ENCODE measurements at places on chromosomes 2 and 18.

- no peak for DNase-seq
Observed at GRCh38 chr2:223727562-223727961, 109.8 kb downstream of the AP1S3 start.

GRCh38 chr18:10524507-10525370, 1.1 kb upstream of the NAPG start:
- DNase-seq, result no peak

DNA sequence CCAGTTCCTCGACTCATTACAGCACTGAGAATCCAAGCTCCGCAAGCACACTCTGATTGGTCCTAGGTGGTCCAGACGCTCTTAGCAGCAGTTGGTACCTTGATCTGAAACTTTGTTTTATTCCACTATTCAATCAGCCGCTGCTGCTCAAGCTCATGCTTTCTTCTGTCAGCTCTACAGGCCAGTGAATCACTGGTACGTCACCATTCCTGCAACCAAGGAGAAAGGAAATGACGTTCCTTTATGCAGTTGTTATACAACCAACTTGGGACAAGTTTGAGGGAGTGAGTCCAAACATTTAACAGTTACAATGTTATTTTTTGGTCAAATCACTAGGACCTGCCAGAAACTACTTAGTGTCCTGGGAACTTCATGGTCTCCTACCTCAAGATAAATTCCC, 398.8 kb upstream of the TMEFF2 start:
- DNase-seq, result no peak

GRCh38 chr2:121047383-121047782, 237.6 kb downstream of the TFCP2L1 start:
- DNase-seq, result no peak

DNA sequence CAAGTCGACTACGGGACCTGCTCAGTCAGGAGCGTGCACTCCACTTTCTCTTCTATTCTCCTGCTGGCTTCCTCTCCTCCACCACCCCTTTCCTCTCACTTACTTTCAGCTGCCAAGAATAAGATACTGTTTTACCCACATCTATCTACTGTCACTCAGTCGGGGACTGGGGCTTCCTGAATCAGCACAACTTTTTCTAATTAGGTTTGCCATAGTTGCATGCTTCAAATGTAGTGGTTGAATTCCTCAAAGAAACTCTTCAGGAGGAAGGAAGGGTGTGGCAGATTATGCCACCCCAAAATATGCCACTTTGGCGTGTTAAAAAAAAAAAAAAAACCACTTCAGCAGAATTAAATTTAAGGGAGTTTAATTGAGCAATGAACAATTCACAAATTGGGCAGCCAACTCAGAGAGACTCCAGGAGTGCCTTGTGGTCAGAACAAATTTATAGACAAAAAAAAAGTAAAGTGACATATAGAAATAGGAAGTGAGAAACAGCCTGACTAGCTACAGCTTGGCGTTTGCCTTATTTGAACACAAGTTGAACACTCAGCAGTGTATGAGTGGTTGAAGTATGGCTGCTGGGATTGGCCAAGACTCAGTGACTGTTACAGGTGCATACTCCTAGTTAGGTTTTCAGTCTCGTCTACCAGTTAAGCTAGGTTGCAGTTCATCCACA, 32.5 kb upstream of the RMDN2 start:
- DNase-seq, result no peak

- no peak for DNase-seq
Observed at GRCh38 chr18:42181474-42181873, 226.4 kb downstream of the PIK3C3 start.

DNA sequence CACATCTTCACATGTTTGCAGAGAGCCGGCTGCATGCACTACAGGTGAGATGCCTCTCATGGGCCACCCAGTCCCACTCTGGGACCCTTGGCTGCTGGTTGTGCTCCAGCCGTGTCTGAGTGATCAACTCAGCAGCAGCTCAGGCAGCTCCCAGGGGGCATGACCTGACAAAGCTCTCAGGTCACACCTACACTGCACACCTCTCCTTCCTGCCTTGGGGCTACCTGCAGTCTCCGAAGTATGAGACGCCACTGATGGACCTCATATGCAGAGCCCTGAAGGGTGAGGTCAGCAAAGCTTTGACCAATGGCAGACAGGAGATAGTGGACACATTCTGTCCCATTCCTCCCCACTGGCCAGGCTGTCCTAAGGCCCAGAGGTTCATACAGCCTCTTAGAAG, 51.4 kb downstream of the LBH start:
- DNase-seq, result no peak

- no peak for DNase-seq
Observed at GRCh38 chr2:192373221-192373620, 178.5 kb upstream of the TMEFF2 start.

DNA sequence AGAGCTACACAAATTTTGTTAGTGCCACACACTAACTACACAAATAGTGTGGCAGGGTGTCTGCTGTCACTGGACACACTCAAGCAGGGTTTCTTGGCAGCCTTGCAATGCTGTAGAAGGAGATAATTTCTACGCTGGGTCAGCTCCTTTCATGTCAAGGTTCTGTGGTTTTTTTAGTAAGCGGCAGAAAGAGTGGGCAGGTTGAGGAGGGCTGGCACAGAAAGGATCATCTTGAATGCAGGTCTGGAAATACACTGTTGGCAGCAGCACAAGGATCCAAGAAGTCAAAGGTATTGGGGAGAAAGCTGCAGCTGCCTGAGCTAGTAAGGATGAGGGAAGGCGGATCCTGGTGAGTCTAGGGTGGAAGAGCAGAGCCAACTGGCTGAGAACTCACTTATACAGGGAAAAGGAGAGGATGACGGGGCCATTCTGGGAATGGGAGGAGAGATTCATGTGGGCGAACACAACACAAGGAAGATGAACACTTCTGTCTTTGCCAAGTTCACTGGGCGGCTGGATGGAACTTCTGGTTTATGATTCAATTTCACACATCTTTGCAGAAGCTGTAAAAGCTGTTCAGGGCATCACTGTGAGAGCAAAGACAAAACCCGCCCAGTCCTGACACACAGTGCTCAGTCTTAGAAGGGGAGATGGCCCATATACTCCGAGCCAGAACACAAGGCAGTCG, 16.9 kb upstream of the CYRIA start:
- DNase-seq, result no peak

DNA sequence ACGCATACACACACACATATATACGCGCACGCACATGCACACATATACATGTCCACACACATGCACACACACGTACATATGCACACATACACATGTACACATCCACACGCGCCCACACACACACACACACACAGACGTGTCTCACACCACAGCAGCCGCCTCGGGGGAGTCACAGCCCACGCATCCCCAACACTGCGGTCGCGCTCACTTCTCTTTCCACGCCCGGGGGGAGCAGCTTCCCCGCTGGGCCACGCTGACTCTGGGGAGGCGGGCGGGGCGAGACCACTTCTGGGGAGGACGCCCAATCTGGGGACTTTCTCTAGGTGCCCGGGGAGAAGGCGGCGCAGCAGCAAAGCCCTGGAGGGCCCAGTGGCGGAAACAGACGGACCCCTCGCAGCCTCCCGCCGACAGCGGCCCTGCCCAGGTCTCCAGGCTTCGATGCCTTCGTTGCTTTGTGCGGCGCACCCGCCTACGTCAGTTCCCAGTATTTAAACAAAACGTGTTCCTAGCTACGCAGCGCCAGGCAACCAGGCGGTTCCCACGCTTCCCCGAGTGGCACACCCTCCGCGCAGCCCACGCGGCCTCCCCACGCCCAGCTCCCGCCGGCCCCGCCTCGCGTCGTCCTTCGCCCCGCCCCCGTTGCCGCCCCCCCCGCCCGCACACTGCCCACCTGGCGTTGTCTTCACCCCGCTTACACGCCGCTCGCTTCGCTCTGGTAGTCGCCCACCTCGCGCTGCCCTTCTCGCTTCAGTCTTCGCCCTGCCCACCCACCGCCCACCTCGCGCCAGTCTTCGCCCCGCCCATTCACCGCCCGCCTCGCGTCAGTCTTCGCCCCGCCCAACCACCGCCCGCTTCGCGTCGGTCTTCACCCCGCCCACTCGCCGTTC, 810 bp upstream of the RBFA start:
- DNase-seq, result peak; percentile 45

DNA sequence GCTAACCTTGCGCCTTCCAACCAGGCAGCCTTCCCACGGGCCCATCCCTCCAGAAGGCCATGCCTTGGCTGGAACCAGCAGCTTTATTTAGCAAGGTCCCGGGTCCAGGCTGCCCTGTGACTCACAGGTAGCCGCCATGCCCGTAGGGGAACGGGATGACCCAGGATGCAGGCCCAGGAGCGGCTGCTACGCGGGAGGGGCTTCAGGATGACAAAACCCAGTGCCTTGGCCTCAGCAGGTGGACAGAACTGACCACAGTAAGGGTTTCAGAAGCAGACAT, 63.3 kb downstream of the RTP5 start:
- no peak for DNase-seq

Data from stimulated activated CD8-positive, alpha-beta memory T cell treated with anti-CD3 and anti-CD28 coated beads, Interleukin-2, amount 100 ng/mL, for 1 hour (primary cell).